Activated naive CD8-positive, alpha-beta T cell treated with anti-CD3 and anti-CD28 coated beads, Interleukin-2, amount 10 ng/mL, durations not matched to agents 7 days and 5 days (primary cell): ENCODE measurements at places on chromosomes 1 and 21.

DNA sequence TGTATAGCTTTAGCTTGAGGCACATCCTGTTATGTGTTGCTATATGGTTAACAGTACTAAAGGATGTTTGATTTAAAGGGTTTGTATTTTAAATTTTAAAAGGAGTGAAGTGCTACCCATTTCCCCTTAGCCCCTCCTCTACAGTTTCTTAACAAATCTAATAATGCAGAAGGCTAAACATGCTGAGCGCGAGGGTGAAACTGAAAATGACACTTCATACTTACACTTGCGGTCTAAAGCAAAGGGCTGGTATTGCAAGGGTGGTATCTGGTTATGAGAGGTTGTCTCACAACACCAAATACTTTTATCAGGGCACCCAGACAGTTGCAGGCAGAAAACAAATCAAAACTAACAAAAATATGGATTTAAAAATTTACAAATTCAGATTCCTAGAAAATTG lies 172.3 kb downstream of the SIPA1L2 start:
- no peak overlapping the region for H3K4me3 ChIP-seq
- no peaks in the 10 kb centered on the region for H3K36me3 ChIP-seq
- no peak overlapping the region for H3K27ac ChIP-seq
- peaks cover 2% of the 10 kb centered on the region for H3K4me1 ChIP-seq
- H3K27me3 ChIP-seq = no peaks in the 10 kb centered on the region
- DNase-seq = no peak

GRCh38 chr1:231808116-231808515 lies 181.5 kb downstream of the DISC1 start:
- no peak for DNase-seq
- no peak overlapping the region for H3K27ac ChIP-seq
- no peaks in the 10 kb centered on the region for H3K4me1 ChIP-seq
- H3K27me3 ChIP-seq = no peaks in the 10 kb centered on the region
- H3K36me3 ChIP-seq = peaks cover 3% of the 10 kb centered on the region
- H3K4me3 ChIP-seq = no peak overlapping the region

GRCh38 chr1:38872401-38873026 lies 634 bp downstream of the MYCBP start:
- H3K27me3 ChIP-seq = no peaks in the 10 kb centered on the region
- H3K4me3 ChIP-seq = peak overlapping the region; percentile 91
- H3K4me1 ChIP-seq = peaks cover 26% of the 10 kb centered on the region
- H3K27ac ChIP-seq = peak overlapping the region; percentile 33

- no peak overlapping the region for H3K4me3 ChIP-seq
- DNase-seq = no peak
- peaks cover 13% of the 10 kb centered on the region for H3K36me3 ChIP-seq
- H3K4me1 ChIP-seq = peaks cover 16% of the 10 kb centered on the region
- peak overlapping the region; percentile 51 for H3K27ac ChIP-seq
These were observed 47.0 kb downstream of the CNST start for GRCh38 chr1:246613096-246613758.

DNA sequence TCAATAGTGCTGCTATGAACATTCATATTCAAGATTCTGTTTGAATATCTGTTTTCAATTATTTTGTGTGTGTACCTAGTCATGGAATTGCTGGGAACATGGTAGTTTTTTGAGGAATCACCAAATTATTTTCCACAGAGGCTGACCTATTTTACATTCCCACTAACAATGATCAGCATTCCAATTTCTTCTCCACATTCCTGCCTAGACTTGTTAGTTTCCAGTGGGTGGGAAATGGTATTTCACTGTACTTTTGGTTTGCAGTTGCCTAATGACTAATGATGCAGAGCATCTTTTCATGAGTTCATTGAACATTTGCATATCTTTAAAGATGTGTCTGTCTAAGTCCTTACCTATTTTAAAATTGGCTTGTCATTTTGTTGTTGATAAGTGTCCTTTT lies 1182.6 kb upstream of the B3GALT2 start:
- H3K4me3 ChIP-seq = no peak overlapping the region
- no peaks in the 10 kb centered on the region for H3K36me3 ChIP-seq
- no peak for DNase-seq
- no peak overlapping the region for H3K27ac ChIP-seq

DNA sequence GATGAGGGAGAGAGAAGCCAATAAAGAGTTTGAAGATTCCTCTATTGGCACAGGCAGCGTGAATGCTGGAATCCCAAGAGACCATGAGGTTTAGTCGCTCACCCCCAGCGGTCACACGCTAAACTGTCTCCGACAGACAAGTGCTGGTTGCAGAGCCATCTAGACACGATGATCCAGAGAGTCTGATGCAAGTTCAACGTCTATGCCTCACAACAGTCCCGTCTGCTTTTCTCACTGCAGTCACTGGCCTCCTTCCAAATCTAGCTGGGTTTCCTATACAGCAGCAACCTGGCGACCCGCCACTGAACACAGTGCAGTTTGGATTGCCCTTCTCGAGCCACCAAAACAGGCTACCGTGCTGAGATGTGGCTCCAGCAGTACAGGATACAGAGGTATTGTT lies 98.6 kb upstream of the KRTAP19-8 start:
- DNase-seq = no peak
- H3K4me1 ChIP-seq = peaks cover 25% of the 10 kb centered on the region
- peaks cover 6% of the 10 kb centered on the region for H3K27me3 ChIP-seq
- no peak overlapping the region for H3K4me3 ChIP-seq

- H3K36me3 ChIP-seq = peaks cover 31% of the 10 kb centered on the region
- H3K27ac ChIP-seq = peak overlapping the region; percentile 95
- no peak for DNase-seq
- no peaks in the 10 kb centered on the region for H3K27me3 ChIP-seq
- H3K4me1 ChIP-seq = peaks cover 42% of the 10 kb centered on the region
These were observed 908 bp downstream of the CD53 start for GRCh38 chr1:110873856-110874255.

GRCh38 chr1:24392604-24392946 lies 21.0 kb downstream of the STPG1 start:
- peaks cover 9% of the 10 kb centered on the region for H3K36me3 ChIP-seq
- no peaks in the 10 kb centered on the region for H3K27me3 ChIP-seq
- H3K4me1 ChIP-seq = peaks cover 22% of the 10 kb centered on the region
- peak overlapping the region; percentile 79 for H3K4me3 ChIP-seq

DNA sequence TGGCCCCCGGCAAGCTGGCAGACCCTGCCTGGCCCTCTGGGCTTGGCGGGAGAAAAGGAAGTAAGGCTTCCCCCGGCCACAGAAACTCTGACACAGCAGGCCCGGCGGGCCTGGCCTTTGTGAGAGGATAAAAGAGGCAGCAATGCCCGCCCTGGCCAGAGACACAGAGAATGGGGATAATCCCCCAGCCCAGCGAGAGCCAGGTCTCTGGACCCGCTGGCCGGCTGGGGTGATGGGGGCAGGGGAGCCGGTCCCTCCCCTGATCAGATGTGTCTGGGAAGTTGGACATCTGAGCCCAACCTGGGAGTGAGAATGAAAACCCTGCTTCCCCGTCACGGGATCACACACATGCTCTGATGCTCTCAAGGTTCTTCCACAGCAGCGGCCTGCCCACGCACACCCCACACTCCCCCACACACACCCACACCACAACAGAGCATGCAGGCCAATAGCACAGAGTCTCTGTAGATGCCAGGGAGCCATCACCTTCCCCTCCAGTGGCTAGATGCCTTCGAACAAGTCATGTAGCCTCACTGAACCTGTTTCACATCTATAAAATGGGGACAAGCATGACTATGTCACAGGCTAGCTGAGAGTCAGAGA lies 4.2 kb downstream of the RSPO1 start:
- H3K36me3 ChIP-seq = no peaks in the 10 kb centered on the region
- no peak for DNase-seq
- peaks cover 82% of the 10 kb centered on the region for H3K27me3 ChIP-seq
- no peak overlapping the region for H3K4me3 ChIP-seq
- H3K27ac ChIP-seq = no peak overlapping the region
- H3K4me1 ChIP-seq = peaks cover 2% of the 10 kb centered on the region

DNA sequence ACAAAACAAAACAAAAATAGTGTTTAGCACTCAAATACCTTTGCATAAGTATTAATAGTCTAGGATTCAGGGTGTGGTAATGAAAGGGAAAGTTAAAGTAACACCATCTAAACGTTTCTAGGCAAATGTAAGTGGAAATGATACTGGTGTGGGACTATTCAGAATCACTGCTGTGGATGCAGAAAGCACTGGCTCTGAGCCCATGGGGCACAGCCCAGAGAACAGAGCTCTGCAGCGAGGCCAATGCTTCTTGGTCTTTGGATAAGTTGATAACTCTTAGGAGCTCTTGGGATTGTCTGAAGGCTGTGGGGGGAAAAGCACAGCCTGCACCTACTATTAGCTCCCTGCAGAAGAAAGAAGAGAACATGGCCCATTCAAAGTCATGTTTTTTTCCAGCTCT lies 21.4 kb upstream of the DNM3 start:
- no peaks in the 10 kb centered on the region for H3K27me3 ChIP-seq
- no peak overlapping the region for H3K4me3 ChIP-seq
- no peak overlapping the region for H3K27ac ChIP-seq
- DNase-seq = no peak

- H3K36me3 ChIP-seq = no peaks in the 10 kb centered on the region
- no peak overlapping the region for H3K27ac ChIP-seq
- no peak for DNase-seq
- H3K4me1 ChIP-seq = no peaks in the 10 kb centered on the region
These were observed 712.0 kb downstream of the USP25 start for GRCh38 chr21:16441789-16442188.

DNA sequence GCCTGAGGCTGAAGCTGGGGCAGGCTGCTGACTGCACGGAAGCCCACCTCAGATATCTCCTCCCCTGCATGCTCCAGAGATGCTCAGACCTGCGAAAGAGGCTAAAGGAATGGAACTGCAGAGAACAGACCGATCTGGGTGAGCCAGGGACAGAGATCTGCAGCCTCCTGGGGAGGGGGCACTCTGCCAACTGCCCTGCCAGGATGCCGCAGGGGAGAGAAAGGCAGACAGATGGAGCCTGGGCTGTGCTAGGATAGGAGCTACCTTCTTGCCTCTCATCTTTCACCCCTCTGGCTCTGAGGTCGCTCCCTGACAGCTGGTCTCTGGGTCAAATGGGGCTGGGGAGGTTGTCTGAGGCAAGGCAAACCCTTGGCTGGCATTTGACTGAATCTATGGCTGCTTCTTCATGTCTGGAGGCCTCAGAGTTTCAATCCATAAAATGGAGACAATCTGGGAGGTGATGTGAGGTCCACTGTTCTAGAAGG lies 238.2 kb downstream of the GRIK3 start:
- H3K36me3 ChIP-seq = no peaks in the 10 kb centered on the region
- H3K4me3 ChIP-seq = no peak overlapping the region
- no peaks in the 10 kb centered on the region for H3K4me1 ChIP-seq
- H3K27me3 ChIP-seq = peaks cover 2% of the 10 kb centered on the region
- H3K27ac ChIP-seq = no peak overlapping the region

DNA sequence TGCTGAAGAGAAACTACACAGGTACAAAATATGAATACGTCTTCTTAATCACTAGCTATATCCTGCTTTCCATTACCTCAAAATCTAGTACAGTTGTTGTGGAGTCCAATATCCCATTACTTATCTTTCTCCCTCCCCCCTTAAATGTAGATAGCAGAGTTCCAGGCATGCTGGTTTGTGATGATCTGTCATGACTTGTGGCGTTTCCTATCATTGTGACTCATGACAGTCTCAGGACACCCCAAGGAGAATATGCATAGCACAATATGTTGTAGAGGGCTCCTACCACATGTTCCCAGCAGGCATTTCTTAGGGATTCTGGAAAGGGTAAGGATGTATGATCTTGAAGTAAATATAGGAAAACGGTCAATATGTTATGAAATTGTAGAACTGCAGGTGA lies 206.9 kb downstream of the USH2A start:
- DNase-seq = no peak
- peaks cover 1% of the 10 kb centered on the region for H3K4me1 ChIP-seq
- no peaks in the 10 kb centered on the region for H3K36me3 ChIP-seq
- no peak overlapping the region for H3K4me3 ChIP-seq
- no peaks in the 10 kb centered on the region for H3K27me3 ChIP-seq

DNA sequence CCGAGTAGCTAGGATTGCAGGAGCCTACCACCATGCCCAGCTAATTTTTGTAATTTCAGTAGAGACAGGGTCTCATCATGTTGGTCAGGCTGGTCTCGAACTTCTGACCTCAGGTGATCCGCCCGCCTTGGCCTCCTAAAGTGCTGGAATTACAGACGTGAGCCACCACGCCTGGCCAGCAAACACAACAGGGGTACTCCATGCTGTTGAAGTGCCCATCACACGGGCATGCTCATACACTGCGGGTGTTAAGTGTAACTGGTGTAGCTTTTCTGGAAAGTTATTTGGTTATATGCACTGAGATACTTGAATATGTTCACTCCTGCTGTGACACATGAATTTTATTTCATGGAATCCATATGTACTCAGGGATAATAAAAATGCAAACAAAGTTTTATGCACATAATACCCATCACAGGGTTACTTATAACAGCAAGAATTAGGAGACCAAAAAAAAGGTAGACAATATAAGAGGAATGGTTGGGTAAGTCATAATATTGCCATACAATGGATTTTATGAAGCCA lies 9.2 kb downstream of the SRSF4 start:
- peaks cover 44% of the 10 kb centered on the region for H3K36me3 ChIP-seq
- no peak overlapping the region for H3K27ac ChIP-seq
- peak overlapping the region; percentile 35 for H3K4me3 ChIP-seq
- no peak for DNase-seq
- peaks cover 54% of the 10 kb centered on the region for H3K4me1 ChIP-seq

- H3K27ac ChIP-seq = no peak overlapping the region
- no peak for DNase-seq
- no peaks in the 10 kb centered on the region for H3K36me3 ChIP-seq
These were observed 11.3 kb upstream of the RIPK4 start for GRCh38 chr21:41777951-41778815.

- no peak overlapping the region for H3K27ac ChIP-seq
- peaks cover 21% of the 10 kb centered on the region for H3K27me3 ChIP-seq
- DNase-seq = no peak
- H3K36me3 ChIP-seq = no peaks in the 10 kb centered on the region
- H3K4me3 ChIP-seq = no peak overlapping the region
These were observed 306.3 kb upstream of the POU3F1 start for GRCh38 chr1:38352869-38353268.

GRCh38 chr1:76868154-76868882 lies 1.0 kb downstream of the ST6GALNAC5 start:
- H3K36me3 ChIP-seq = no peaks in the 10 kb centered on the region
- DNase-seq = peak; percentile 53
- peaks cover 8% of the 10 kb centered on the region for H3K4me1 ChIP-seq
- peaks cover 78% of the 10 kb centered on the region for H3K27me3 ChIP-seq
- H3K4me3 ChIP-seq = peak overlapping the region; percentile 82
- H3K27ac ChIP-seq = no peak overlapping the region

GRCh38 chr1:31073044-31073443 lies 7.5 kb upstream of the PUM1 start:
- no peaks in the 10 kb centered on the region for H3K4me1 ChIP-seq
- no peaks in the 10 kb centered on the region for H3K36me3 ChIP-seq
- H3K27me3 ChIP-seq = no peaks in the 10 kb centered on the region
- no peak overlapping the region for H3K27ac ChIP-seq

- no peaks in the 10 kb centered on the region for H3K36me3 ChIP-seq
- peak overlapping the region; percentile 32 for H3K4me3 ChIP-seq
- H3K27ac ChIP-seq = peak overlapping the region; percentile 71
- peaks cover 36% of the 10 kb centered on the region for H3K27me3 ChIP-seq
- peaks cover 8% of the 10 kb centered on the region for H3K4me1 ChIP-seq
- DNase-seq = no peak
These were observed 32.1 kb downstream of the TGFB2 start for GRCh38 chr1:218377143-218377660.
